ENCODE measurements at places on chromosomes 6 and 20.
A peak's percentile ranks its signal among the peaks of the same experiment; 100 is the strongest.

DNA sequence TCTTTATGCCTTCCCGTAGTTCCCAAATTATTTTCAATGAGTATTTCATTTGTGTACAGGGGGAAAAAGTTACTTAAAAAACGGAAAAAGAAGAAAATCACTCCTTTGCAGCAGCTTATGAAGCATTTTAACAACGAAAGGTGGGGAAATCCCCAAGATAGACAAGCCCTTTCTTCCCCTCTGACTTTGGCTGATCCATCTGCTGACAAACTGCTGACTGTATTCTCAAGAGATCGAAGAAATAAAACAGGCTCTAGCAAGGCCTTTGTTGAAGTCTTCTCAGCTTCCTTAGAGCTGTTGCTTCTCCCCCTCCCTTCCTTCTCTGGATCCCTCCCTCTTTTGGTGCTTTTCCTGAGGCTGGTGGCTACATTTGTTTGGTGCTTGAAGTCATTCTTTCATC lies 325.2 kb downstream of the NRN1 start:
- no peak for DNase-seq

- DNase-seq: no peak
Measured at GRCh38 chr20:41111578-41111951, 25.8 kb upstream of the PLCG1 start.

- DNase-seq: no peak
Measured at GRCh38 chr6:91864911-91865310, 1278.0 kb upstream of the MAP3K7 start.

- no peak for DNase-seq
Measured at GRCh38 chr20:58463256-58463655, 51.9 kb downstream of the APCDD1L start.

DNA sequence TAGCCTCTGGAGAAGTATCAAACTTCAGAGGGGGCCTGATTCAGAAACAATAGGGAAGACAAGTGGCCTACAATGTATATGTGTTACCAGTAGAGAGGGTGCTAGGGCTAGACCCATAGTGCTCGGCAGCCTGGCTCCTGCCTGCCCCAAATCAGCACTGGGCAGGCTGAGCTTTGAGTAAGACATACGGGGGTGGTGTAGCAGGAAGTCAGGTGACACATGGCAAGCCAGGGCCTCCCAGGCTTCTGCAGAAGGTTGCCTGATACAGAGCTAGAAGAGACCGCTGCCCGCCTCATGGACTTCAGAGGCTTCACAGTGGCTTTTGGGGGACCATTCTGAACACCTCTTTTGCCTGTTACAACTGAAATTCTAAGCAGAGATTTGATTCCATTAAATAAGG lies 43.4 kb downstream of the RALY start:
- DNase-seq: no peak

DNA sequence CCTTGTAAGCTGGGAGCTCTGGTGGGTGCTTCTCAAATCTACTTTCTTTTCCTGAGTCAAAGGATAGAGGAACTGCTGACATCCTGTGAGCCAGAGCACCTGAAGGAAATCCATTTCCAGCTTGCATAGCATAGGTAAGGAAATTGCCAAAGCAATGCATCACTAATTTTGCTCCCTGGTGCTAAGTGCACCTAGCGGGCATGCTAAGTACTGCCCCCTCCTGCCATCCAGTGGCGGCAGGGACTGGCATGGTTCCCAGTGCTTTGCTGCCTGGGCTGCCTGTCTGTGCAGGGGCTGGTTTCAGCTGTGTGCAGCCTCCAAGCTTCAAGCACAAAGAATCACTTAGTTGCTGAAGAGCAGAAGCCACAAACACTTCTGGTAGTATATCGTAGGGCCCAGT lies 63.9 kb downstream of the FARS2 start:
- no peak for DNase-seq

GRCh38 chr6:139416146-139416545 lies 41.7 kb upstream of the CITED2 start:
- no peak for DNase-seq

DNA sequence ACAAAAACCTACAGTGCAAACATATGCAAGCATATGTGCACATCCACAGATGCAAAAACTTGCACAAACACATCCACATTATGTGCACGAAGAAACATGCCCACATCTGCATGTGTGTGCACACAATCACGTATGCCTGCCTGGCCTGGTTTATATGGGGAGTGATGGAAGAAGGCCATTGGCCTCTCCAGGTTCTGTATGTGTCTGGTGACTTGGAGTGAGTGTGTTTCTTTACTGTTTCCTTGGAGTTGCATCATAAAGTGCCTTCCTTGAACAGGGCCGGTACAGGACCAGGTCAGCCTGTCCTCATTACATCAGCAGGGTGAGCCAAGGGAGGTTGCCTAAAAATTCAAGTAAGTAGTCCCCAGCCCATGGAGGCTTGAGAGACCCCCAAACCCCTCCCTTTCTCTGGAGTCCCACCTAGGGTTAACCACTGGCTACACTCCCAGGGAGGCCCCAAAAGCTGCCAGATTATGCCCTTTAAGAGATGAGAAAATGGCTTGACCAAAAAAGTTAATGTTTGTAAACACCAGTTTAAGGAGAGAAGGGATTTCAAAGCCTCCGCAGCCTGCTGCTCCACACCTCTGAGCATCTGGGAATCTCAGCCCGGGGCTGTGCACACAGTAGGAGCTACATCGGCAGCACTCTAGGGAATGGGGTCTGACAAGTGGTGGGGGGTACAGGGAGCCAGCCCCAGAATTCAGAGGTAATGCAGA lies 140.8 kb downstream of the VEGFA start:
- no peak for DNase-seq

- no peak for DNase-seq
Measured at GRCh38 chr6:21158149-21158548, 435.4 kb upstream of the SOX4 start.

- no peak for DNase-seq
Measured at GRCh38 chr6:87312860-87313259, 9.5 kb upstream of the SMIM8 start.

GRCh38 chr20:4060064-4060795 lies 44.9 kb upstream of the RNF24 start:
- DNase-seq: no peak

DNA sequence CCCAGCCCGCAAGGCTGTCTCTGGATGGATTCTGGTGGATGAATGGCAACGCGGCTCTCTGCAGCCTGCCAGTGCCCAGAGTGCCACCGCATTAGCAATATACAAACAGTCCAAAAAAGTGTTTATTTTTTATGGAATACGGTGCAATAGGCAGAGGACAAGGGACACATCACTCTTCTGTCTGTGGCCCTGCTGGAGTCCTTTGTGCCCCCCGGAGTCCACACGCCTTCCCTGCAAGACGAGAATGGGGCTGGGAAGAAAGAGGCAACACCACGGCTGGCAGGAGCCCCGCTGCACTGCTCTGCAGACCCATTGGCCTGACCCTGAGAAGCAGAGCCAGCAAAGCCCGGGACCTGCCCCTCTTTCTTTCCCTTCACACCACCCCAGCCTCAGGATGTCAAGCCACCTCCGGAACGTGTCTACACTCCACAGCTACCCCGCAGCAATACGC lies 196.3 kb downstream of the SYNDIG1 start:
- DNase-seq: no peak

- no peak for DNase-seq
Measured at GRCh38 chr6:47059216-47059885, 17.2 kb upstream of the ADGRF1 start.

DNA sequence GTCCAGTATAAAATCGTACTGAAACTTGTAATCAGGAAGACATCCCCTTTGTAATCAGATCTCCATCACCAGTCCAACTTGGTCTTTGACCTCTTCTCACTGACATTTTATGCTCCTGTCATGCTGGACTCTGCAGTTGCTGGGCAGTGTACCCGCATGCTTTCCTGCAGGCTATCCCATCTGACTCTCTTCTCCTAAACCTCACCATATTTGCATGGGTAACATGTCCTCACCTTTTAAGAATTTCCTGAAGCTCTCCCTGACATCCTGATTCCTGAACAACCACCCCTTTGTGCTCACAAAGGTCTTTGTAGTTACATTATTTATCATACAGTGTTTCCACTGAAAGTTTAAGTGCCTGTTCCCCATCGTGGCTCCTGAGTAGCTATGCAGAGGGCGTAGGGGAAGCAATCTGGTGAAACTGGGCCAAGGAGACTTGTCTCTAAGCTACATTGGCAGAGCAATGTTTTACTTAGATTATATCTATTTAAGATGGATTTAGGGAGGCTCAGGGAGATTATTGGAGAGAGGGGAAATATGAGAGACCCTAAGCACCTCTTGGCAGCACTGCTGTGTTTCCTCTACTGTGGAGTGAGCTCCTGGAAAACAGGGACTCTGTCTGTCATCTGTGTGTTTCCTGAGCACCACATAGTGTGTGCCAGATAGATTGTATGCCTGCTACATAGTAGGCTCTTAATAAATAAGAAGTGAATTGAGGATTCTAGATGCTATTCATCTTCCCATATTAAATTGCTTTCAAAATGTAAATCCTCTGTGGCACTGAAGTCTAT lies 124.0 kb downstream of the LAMA2 start:
- no peak for DNase-seq

DNA sequence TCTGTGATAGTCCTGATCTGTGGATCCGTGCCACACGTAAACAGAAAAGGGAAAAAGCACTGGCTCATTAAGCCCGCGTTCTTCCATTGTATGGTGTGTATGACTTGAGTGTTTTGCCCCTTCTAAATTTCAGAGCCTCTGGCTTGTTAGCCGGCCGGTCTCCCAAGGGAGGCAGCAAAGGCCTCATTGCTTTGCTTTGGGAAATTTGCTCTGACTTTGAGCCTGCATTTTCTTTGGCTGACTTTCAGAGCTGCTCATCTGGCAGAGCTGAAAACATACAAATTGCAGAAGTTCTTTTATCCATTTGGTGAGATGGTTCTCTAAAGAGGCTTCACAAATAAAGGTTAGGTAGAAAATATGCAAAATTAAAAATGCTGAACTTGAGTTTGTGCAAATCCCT lies 123.0 kb downstream of the UTRN start:
- no peak for DNase-seq

- no peak for DNase-seq
Measured at GRCh38 chr20:57705127-57705899, 4.5 kb downstream of the PMEPA1 start.

DNA sequence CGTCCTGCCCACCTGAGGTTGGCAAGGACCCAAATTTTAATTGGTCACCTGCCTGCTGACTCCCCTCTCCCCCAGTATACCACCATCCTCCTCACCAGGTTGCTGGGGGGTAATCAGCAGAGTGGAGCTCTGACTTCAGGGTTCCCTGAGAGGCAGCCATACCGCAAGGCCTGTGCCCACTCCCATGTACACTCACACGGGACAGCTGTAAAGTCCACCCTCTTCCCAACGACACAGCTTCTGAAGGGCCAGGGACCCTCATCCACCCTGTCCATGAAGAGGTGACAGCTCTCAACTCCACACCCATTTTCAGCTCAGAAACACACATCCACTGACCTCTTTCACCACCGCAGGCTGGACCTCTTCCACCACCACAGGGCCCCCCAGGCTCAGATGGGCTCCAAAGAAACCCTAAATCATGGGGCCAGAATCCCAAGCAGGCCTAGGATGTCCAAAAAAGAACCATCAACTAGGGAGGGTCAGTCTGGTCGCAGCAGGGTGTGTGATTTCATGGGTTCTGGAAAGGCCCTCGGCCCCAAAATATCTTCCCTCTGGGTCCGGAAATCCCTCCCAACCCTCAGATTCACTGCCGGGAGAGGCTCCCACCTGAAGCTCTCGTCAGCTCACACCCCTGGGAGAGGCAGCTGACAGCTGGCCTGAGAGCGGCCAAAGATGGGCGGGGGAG lies 30.0 kb downstream of the TFEB start:
- DNase-seq: no peak

GRCh38 chr6:45916692-45917091 lies 99.0 kb downstream of the CLIC5 start:
- DNase-seq: no peak

- DNase-seq: no peak
Measured at GRCh38 chr6:39558591-39559190, 166.5 kb downstream of the KIF6 start.

- DNase-seq: peak; percentile 70
Measured at GRCh38 chr6:2942914-2943563, 28.3 kb downstream of the SERPINB6 start.

DNA sequence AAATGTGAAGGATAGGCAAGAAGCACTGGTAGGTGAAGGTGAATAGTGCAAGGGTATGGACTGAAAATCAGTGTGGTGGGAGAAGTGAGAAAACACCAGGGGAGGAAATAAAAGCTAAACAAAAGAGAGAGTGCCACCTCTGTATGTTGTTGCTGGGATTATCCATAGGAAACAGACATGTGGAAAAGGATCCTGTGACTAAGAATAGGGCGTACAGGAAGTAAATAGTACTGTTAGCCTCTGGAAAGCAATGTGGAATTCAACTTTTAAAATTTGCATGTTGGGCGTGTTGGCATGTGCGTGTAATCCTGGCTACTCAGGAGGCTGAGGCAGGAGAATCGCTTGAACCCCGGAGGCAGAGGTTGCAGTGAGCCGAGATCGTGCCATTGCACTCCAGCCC lies 661.7 kb downstream of the KIF16B start:
- no peak for DNase-seq

GRCh38 chr20:59385480-59385879 lies 85.1 kb downstream of the EDN3 start:
- DNase-seq: no peak

DNA sequence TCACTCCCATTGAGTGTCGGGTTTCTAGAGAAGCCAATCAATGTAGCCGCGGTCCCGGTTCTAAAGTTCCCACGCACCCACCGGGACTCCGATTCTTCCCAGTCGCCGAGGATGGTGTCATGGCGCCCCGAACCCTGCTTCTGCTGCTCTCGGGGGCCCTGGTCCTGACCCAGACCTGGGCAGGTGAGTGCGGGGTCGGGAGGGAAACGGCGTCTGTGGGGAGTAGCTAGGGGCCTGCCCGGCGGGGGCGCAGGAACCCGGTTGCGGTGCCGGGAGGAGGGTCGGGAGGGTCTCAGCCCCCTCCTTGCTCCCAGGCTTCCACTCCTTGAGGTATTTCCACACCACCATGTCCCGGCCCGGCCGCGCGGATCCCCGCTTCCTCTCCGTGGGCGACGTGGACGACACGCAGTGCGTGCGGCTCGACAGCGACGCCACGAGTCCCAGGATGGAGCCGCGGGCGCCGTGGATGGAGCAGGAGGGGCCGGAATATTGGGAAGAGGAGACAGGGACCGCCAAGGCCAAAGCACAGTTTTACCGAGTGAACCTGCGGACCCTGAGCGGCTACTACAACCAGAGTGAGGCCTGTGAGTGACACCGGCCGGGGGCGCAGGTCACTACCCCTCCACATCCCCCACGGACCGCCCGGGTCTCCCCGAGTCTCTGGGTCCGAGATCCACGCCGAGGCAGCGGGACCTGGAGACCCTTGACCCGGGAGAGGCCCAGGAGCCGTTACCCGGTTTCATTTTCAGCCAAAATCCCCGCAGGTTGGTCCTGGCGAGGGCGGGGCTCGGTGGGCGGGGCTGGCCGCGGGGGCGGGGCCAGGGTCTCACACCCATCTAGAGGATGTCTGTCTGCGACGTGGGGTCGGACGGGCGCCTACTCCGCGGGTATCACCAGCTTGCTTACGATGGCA lies 35.2 kb upstream of the HLA-G start:
- DNase-seq: no peak

GRCh38 chr6:139926711-139927110 lies 552.3 kb upstream of the CITED2 start:
- DNase-seq: no peak

All from NCI-H510A (cell line).